ENCODE measurements at places on chromosomes 7 and 10.
A peak's percentile ranks its signal among the peaks of the same experiment; 100 is the strongest.

DNA sequence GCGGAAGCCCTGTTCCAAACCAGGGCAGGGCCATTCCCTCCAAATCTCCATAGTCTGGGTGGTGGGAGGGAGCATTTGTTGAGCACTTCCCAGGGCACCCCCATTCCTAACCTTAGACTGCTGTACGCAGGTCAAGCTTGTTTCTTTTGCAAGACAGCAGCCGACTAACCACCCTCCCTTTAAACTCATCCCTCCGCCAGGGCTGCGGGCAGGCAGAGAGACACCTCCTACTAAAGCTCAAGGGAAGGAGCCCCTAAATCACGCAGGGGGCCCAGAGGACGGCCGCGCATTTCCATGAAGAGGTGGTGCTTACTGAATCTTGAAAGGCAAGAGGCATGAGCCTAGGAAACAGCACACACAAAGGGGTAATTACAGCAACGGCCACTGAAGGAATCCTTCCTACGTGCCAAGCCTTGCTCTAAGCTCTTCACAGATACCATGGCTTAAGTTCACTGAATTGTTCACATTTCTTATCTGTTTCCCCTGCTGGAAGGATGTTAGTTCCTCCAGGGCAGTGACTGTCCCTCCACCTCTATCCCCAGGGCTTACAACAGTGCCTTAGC is 90.0 kb downstream of the PROSER2 start:
- DNase-seq: no peak

- peak; percentile 46 for DNase-seq
Measured at GRCh38 chr10:51422311-51423120, 276.9 kb downstream of the CSTF2T start.

DNA sequence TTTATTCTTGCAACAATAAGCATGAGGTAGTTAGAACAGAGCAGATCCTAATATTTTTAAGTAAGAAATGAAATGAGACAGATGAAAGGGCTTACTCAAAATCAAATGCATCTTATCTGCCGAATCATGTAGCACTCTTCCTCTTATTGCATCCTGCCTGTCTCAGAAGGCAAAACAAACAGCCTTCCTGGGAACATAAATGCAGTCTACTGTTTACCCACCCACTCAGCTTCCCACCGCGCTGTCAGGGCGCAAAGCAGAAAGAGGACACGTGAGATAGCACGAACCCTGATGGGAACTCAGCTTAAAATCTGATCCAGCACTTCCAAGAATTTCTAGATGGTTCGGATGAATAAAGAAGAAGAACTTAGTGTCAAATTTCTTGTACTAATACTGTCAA is 114.4 kb upstream of the CDK1 start:
- DNase-seq: no peak

GRCh38 chr7:121153995-121154394 is 165.5 kb downstream of the CPED1 start:
- no peak for DNase-seq

- no peak for DNase-seq
Measured at GRCh38 chr7:124843336-124843735, 77.7 kb upstream of the GPR37 start.

DNA sequence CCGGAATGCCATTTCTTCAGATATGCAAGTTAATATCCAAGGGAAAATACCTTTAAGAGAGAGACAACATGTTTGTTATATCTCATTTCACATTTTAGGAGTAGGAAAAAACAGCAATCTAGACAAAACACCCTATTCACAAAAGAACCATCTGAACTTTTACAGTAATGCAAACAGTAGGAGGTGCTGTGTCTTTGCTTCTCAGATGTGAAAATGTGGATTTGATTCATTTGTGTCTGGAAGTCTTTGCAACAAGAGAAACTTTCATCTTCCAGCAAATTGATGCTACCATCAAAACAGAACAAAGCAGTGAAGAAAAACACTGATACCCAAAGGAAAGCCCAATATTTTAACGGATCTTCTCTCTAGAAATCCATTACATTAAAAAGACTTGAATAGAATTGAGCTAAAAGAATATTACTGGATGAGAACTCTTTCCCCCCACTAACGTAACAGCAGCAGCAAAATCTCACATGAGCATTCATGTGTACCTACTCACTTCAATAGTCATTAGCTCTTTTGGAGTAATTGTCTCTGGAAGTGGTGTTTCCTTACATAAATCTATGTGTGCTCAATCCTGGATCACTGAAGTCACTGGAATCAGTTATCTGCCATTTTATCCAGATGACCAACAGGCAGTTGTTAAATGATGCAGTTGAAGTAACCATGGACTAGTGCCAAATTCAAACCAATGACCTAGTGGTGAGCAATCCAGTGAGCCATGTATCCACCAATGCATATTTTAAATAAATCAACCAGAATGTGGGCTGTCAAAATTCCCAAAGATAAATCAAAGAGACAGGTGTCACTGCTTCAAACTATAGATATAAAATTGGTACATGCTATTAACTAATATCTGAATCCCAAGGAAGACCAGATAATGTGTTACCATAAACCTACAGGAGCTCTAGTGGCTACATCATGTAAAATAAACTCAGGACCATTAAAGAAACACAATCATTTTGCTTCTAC is 1.8 kb downstream of the SEMA3C start:
- no peak for DNase-seq

GRCh38 chr7:108459922-108460551 is 3.8 kb upstream of the NRCAM start:
- DNase-seq: no peak

GRCh38 chr10:32210306-32211045 is 136.5 kb downstream of the EPC1 start:
- DNase-seq: no peak

DNA sequence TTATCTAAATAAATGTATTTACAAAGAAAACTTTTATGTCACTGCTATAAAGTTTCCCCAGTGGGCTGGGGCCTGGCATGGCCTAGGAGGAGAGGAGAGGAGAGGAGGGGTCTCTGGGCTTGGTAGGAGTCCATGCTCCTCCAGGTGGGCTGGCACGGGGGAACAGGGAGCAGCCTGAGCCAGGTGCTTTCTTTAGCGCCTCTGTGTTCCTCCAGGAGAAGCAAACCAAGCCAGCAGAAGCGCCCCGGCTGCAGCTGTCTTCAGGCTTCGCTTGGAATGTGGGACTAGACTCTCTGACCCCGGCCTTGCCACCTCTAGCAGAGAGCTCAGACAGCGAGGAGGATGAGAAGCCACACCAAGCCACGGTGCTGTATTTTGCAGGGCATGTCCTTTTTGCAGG is 10.6 kb downstream of the CALHM2 start:
- no peak for DNase-seq

GRCh38 chr7:139629392-139630082 is 106.1 kb downstream of the CLEC2L start:
- no peak for DNase-seq

GRCh38 chr7:116554436-116554835 is 29.6 kb downstream of the CAV1 start:
- DNase-seq: no peak

DNA sequence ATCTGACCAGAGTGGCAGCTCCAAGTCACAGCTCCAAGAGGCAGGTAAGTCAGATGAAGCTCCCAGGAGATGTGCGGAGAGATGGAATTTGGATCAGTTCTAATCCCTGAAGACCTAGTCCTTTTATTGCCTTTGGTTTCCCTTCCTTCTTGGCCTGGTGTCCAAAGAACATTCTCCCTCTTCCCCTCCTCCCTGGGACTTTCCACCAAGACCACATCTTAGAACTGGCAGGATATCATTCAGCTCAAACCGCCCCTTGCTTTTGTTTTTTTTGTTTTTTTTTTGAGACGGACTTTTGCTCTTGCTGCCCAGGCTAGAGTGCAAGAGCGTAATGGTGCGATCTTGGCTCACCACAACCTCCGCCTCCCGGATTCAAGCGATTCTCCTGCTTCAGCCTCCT is 190.8 kb downstream of the GFRA1 start:
- no peak for DNase-seq

GRCh38 chr7:3134745-3135144 is 91.1 kb upstream of the CARD11 start:
- DNase-seq: no peak

GRCh38 chr7:141609576-141609975 is 58.4 kb downstream of the AGK start:
- DNase-seq: no peak

- DNase-seq: no peak
Measured at GRCh38 chr7:2984091-2984490, 59.6 kb downstream of the CARD11 start.

DNA sequence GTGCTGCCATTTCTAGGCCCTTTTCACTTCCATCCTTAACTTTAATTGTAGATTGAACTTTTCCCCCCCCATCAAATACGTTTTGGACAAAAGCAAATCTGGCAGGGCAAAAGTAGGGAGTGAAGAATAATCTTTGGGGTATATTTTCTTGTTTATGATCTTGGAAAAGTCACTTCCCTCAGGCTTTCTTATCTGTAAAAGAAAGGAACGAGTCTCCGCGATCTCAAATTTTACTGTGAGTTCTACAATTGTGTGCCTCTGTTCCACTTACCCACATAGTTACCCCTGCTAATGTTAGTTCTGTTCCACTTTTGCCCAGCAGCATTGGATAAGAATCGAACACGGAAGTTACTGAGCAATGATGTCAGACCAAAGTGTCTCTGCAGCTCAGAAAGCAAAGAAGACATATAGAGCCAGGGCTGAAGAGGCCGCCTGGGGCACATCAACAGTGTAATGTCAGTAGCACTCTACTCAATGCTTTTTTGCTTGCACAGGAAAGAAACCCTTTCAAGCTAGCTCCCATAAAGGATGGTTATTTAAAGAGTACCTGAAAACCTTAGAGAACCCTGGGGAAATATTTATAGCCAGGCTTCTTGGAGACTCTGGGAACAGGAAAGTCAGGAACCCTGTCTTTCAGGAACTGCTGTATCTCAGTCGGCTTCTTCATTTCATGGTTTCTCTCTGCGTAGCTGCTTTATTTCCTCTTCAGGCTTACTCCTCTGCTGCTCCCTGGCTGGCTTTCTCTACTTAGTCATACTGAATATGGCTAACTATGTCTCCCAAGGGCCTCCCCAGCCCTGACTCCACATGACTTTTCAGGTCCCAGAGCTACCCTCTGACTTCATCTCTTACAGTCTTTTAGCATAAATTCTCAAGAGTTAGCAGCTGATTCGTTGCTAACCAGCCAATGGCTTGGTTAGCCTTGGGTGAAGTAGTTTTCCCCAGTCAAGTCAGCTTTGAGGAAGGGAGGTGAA is 123.7 kb upstream of the FAM3C start:
- DNase-seq: no peak

- no peak for DNase-seq
Measured at GRCh38 chr7:7790041-7790741, 71.8 kb upstream of the RPA3 start.

Data from hematopoietic multipotent progenitor cell treated with erythropoietin and hydrocortisone succinate and interleukin-3 and kit ligand, for 17 days (in vitro differentiated cells).